ENCODE measurements at places on chromosomes 11 and 22.

- DNase-seq, result no peak
These were observed 1.3 kb downstream of the HARBI1 start for GRCh38 chr11:46615756-46616155.

GRCh38 chr11:131713529-131714134 is 343.2 kb downstream of the NTM start:
- DNase-seq, result no peak

DNA sequence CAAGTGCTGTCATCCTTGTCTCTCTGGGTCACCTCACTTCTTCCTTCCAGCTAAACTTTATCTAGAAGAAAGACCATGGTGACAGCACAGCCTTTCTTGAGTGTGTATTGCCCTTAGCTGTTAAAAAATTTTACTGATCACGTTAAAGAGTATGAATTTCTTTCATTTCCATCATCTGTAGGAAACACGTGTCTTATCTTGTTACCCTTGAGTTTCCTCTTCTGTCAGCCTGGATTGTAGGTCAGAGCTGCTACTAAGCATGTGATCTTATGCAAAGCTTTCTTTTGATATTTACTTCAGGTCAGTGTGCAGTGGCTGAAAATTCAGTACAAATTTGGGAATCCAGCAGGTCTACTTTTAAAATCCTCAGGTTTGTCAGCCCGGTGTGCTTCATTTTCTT is 512.2 kb upstream of the ARHGAP42 start:
- no peak for DNase-seq

DNA sequence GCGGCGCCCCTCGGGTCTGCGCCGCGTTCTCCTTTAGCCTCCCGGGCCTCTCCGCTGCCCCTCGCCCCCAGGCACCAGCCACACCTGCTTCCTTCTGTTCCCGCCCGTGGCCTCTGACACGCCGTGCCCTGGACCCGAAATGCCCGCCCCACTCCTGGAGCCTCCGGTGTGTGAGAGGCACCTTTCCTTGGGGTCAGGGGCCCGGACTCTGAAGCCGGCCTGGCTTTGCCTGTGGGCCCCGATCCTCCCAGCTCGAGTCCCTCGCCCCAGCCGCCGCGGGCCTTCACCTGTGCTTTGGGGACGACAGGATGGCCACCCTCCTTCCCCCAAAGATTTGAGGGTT is 661 bp upstream of the CDPF1 start:
- DNase-seq, result no peak

DNA sequence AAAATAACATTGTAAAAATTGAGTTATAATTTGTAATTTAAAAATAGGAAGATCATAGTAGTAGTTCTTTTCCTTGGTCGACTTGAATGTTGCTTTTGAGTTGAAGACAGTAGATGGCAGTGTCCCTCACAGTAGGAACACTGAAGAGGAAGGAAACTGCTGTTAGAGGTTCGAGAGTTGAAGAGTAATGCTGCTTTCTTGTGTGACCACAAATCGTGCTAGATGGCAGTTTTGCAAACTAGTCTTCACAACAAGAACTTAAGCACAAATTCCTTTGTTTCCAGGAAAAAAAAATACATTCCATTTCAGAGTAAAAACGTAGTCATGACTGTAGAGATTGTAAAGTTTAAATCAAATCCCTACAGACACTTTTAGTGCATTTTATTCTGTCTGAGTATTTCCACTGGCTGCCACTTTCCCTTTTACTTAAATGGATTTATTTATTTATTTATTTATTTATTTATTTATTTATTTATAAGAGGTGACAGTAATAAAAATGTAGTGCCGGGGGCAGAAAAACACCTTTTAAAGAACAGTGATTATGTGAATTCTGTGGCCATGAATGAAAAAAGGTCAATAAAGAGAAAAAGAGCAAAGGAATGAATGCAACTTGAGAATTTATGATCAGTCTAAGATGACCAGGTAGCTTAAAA is 54.6 kb downstream of the SPECC1L start:
- peak; percentile 46 for DNase-seq

All from naive B cell (primary cell).